A172 (cell line): ENCODE measurements at places on chromosomes 1 and 21. TPM values are rescaled to one million over a fixed set of nuclear protein-coding genes. Genes with fewer than 3 reads are reported as not detected.

MMP23B gene
- 3.9 TPM in 1 of 2 replicates, not detected in the other for total RNA-seq

TCP10L gene
- total RNA-seq = not detected in 2 replicates

DNA sequence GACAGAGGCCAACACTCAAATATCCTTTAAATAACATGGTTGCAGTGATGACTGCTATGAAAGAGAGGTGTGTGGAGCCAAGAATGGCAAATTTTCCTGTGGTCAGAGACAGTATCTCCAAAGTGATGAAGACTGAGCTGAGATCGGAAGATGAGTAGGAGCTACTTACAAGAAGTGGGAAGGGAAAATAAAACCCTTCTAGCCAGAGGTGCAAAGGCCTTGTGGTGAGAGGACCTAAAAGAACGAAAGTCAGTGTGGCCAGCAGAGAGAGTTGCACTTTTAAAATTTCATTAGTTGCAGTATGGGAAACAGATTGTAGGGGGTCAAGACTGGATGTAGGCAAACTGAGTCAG, 17.8 kb downstream of the SLAMF7 start:
- no peak for DNase-seq

- DNase-seq = peak; percentile 13
Observed at GRCh38 chr1:55823541-55824250, 608.5 kb upstream of the USP24 start.

- no peak for DNase-seq
Observed at GRCh38 chr21:20661246-20661645, 337.0 kb upstream of the NCAM2 start.

- DNase-seq = no peak
Observed at GRCh38 chr1:96962216-96962615, 240.6 kb downstream of the PTBP2 start.

- no peak for DNase-seq
Observed at GRCh38 chr21:43287795-43288755, 119.3 kb downstream of the CRYAA start.

- no peak for DNase-seq
Observed at GRCh38 chr1:55768327-55768952, 553.3 kb upstream of the USP24 start.

DNA sequence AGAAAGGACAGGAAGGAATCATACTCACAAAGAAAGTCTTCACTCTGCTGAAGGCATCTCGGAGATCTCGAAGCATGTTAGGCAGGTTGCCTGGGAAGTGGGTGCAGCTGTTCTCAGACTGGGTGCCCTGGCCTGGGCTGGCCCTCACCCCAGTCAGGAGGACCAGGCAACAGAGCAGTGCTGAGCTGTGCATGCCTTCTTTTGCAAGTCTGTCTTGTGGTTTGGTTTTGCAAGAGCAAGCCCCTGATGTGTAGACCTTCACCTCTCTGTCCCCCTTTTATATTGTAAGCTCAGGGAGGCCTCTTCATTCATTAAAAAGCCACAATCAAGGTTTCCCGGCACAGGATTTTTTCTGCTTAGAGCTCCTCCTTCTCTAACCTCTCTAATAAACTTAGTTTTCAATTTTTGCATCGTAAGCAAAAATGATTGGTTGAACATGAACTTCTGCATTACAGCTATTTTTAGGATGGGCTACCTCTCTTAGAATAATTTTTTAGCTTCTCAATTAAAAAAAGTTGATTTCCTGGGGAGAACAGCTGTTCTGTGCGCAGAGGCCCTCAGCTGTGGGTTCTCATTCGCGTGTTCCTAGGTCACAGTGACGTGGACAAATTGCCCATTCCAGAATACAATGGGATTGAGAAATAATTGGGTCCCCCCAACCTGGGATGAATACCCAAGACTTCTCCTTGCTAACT, at the start of gene IL10:
Gene IL10, minus strand, starts transcription at position 252 of the 695 bp plus-strand sequence. Its CDS starts 59 bp downstream, at position 193.
- no peak for DNase-seq

- no peak for DNase-seq
Observed at GRCh38 chr1:86798608-86799291, 94.4 kb downstream of the SH3GLB1 start.
